SJSA1 (cell line): ENCODE measurements at places on chromosomes 5 and 9. TPM values are rescaled to one million over a fixed set of nuclear protein-coding genes. Genes with fewer than 3 reads are reported as not detected.

VCP gene
- 206 and 209 TPM in 2 replicates for total RNA-seq

OR1J1 gene
- total RNA-seq, result not detected in 2 replicates

MYORG gene
- 0.37 and 0.97 TPM in 2 replicates for total RNA-seq

DDX31 gene
- total RNA-seq, result 9.7 and 12.1 TPM in 2 replicates

ARID3C gene
- not detected in 2 replicates for total RNA-seq

DNA sequence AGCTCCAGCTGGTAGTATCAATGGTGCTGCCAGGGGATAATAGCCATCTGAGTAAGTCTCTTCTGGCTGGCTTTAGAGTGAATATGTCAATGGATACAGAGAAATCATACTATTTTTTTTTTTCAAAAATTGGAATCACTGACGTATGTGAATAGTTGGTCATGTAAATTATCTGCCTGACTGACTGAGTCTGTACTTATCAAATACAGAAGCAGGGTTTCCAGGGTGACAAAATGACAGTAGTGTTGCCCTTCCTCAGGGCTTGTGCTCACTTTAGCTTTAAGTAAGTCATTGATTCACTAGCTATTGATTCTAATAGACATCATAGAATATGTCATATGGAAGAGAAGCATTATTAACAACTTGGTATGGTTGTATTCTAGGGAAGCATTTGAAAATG is 126.0 kb upstream of the C6 start:
- no peaks in the 10 kb centered on the region for H3K36me3 ChIP-seq
- H3K27ac ChIP-seq, result no peak overlapping the region
- no peaks in the 10 kb centered on the region for H3K4me1 ChIP-seq

GRCh38 chr5:63553073-63553472 is 409.2 kb downstream of the HTR1A start:
- no peak overlapping the region for H3K4me3 ChIP-seq
- H3K27me3 ChIP-seq, result no peaks in the 10 kb centered on the region
- no peak for DNase-seq
- no peaks in the 10 kb centered on the region for H3K4me1 ChIP-seq
- H3K36me3 ChIP-seq, result no peaks in the 10 kb centered on the region

- H3K27ac ChIP-seq, result no peak overlapping the region
- no peaks in the 10 kb centered on the region for H3K27me3 ChIP-seq
- no peak for DNase-seq
- H3K36me3 ChIP-seq, result no peaks in the 10 kb centered on the region
- H3K4me1 ChIP-seq, result no peaks in the 10 kb centered on the region
Measured at GRCh38 chr5:130912088-130912487, 253.0 kb downstream of the HINT1 start.

DNA sequence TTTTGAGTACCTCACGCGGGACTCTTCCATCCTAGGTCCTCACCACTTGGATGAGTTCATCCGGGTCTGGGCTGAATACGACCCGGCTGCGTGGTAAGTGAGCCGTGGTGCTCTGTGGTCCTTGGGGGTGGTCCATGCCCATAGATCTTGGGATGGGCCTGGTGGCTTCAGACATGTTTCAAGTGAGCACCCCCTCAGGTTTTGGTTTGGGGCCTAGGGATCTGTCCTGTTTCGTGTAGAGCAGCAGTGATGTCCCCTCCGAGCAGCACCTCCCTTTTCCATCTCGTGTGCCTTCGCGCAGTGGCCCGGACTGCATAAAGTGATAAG is 218.9 kb downstream of the CACNA1B start:
- no peak overlapping the region for H3K27ac ChIP-seq
- H3K27me3 ChIP-seq, result no peaks in the 10 kb centered on the region
- DNase-seq, result no peak
- H3K4me3 ChIP-seq, result no peak overlapping the region
- H3K4me1 ChIP-seq, result no peaks in the 10 kb centered on the region
